Stimulated activated naive B cell treated with anti-CD40 and anti-IgM and Interleukin-4, amounts not matched to agents 10 μg/mL and 1 μg/mL and 100 μg/mL, for 72 hours (primary cell): ENCODE measurements at places on chromosomes 4 and X.
A peak's percentile ranks its signal among the peaks of the same experiment; 100 is the strongest.

- no peak for DNase-seq
Observed at GRCh38 chrX:109384699-109385098, 97.2 kb downstream of the GUCY2F start.

GRCh38 chrX:106899276-106899675 lies 3.9 kb downstream of the RIPPLY1 start:
- no peak for DNase-seq

DNA sequence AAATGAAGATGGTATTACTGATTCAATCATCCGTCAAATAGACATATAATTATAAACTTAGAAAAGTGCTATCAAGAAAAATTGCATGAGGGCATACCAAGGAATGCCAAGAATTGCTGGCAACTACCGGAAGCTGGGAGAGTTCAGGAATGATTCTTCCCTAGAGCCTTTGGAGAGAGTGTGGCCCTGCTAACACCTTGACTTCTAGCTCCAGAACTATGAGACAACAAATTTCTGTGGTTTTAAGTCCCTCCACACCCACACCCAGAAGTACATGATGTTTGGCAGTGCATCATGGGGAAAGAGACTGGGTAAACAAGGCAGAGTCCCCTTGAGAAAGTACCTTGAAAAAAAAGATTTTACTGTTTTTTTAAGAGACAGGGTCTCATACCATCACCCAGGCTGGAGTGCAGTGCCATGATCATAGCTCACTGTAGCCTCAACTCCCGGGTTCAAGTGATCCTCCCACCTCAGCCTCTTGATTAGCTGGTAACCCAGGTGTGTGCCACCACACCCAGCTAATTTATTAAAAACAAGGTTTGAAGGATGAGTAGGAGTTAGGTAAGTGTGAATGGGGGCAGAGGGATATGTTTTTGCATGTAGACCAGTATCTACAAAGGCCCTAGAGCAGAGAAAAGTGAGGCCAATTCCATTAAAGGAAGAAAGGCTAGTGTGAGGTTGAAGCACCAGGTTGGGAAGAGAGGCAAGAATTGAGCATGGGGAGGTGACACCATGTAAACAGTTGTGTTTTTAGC lies 53.1 kb downstream of the GSX2 start:
- no peak for DNase-seq

GRCh38 chr4:80154545-80154933 lies 42.8 kb upstream of the PRDM8 start:
- DNase-seq = no peak

- no peak for DNase-seq
Observed at GRCh38 chr4:109411964-109412363, 21.7 kb upstream of the SEC24B start.

GRCh38 chrX:21638311-21638710 lies 19.8 kb downstream of the KLHL34 start:
- DNase-seq = no peak

GRCh38 chr4:46839128-46839527 lies 69.9 kb downstream of the COX7B2 start:
- DNase-seq = no peak

DNA sequence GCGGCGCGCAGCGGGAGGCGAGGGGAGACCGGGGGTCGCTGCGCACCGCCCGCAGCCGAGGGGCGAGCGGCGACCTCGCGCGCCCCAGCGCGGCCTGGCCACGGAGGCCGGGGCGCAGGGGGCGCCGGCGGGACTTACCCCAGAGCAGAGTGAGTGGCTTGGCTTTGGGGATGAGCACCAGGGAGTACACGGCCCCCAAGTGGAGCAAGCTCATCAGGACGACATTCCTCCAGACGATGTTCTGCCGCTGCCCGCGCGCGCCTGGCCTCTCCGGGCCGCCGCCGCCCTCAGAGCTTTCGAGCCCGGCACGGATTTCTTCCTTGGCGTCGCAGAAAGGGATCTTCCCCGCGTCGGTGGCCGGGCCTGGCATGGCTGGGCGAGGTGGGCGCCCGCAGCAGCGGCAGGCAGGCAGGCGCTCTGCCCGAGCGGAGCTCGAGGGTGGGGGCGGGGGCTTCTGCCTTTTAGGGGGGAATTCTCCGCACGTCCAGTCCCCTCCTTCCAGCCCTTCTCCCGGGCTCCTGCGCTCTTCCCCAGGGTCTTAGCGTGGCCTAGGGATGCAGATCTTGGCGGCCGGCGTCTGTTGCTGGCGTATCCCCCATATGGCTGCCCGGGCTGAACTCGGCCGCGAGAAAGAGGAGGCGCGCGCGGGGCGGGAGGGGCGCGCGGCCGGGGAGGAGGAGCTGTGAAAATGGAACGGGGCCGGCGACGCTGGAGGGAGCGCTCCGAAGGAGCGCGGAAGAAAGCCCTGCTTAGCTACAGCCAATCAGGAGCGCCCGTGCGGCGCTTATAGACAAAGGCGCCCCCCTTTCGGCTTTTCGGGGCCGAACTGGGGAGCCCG lies at the start of gene SCD5:
SCD5 (minus strand) TSS at position 629 of the 838 bp plus-strand sequence; CDS start at position 370, 259 bp downstream.
- DNase-seq = peak; percentile 7

GRCh38 chrX:140501321-140501720 lies 3.5 kb downstream of the SOX3 start:
- no peak for DNase-seq

DNA sequence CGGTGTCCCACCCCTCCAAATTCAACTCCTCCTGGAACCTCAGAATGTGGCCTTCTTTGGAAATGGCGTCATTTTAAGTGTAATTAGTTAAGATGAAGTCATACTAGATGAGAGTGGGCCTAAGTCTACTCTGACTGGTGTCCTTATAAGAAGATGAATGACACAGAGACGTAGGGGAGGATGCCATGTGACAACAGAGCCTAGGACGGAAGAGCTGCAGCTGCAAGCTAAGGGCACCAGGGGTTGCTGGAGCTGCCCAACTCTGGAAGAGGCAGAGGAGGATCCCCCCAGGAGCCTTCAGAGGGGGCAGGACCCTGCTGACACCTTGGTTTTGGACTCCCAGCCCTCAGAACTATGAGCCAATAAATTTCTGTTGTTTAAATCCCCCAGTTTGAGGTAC lies 115.1 kb downstream of the STK32B start:
- DNase-seq = no peak

DNA sequence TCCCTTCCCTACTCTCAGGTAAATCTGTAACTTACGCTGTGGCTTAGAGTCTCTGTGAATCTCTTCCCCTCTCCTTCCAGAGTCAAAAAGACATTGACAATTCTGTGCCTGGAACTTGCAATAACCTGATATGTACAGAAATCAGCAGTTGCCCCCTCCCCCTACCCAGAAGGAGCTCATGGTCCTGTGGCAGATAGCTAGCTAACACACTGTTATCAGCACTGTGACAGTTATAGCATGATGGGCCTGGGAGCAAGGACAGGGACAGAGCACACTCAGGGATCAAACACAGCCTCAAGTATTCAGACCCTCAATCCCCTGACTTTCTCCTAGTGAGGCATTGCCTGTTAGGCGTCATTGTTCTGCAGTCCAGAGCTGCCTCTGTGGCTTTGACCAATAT lies 18.7 kb upstream of the MAGEA10 start:
- no peak for DNase-seq

GRCh38 chrX:114047558-114047957 lies 536.3 kb upstream of the HTR2C start:
- no peak for DNase-seq

- no peak for DNase-seq
Observed at GRCh38 chr4:98098764-98099163, 44.5 kb downstream of the STPG2 start.

- no peak for DNase-seq
Observed at GRCh38 chr4:173807347-173807746, 277.3 kb upstream of the HAND2 start.

DNA sequence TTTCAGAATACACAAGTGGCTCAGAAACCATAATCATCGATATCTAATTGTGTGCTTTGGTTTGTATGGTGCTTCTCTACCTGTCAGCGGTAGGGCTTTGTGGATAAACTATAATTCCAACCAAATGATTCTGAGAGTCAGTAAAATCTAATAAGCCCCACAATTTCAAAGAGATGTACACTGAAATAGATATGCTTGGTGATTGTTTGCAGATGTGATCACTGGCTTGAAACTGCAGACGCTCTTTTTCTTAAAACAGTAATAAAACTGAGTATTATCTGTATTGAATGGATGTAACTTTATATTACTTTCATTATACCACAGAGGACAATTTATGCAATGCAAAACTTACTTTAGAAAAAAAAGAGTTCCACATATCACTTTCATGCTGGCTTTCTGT lies 198.8 kb upstream of the ANXA10 start:
- no peak for DNase-seq

GRCh38 chr4:2714061-2714770 lies 41.9 kb downstream of the TNIP2 start:
- no peak for DNase-seq

- DNase-seq = no peak
Observed at GRCh38 chrX:24879679-24880078, 136.1 kb downstream of the ARX start.

DNA sequence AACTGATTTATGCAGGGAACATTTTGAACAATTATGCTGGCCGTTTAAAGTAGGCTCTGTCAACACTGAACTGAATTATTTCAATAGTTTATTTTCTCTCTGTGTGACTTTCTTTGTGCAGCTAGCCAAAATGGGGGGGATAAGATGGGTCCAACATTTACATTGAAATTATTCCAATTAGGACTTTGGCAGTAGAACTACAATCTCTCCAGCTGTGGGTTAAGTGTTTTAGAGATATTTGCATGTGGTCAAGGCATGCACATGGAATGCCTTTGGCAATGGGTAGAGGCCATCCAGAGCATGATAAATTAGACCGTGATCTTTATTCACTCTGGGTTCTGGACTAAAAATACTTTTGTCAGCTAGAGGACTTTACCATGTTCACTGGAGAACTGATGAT lies 107.9 kb upstream of the ELOVL6 start:
- DNase-seq = no peak

DNA sequence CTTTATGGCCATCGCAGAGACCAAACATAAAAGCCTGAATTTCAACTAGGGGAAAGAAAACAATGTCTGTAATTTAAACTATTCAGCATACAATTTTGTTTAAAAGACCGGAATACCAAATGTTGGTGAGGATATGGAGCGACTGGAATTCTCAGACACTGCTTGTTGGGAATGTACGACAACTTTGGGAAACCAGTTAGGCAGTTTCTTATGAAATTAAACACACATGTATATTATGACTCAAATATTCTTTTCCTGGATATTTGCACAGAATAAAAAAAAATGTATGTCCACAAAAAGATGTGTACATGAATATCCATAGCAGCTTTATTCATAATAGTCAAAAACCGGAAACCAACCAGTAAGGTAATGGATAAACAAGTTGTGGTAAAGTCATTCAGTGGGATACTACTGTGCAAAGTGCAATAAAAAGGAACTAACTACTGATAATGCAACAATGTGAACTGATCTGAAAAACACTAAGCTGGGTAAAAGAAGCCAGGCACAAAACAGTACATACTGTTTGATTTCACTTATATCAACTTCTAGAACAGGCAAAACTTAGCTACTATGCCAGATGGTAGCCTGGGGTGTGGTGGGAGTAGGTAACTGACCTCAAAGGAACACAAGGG lies 152.7 kb upstream of the FTHL17 start:
- DNase-seq = no peak

DNA sequence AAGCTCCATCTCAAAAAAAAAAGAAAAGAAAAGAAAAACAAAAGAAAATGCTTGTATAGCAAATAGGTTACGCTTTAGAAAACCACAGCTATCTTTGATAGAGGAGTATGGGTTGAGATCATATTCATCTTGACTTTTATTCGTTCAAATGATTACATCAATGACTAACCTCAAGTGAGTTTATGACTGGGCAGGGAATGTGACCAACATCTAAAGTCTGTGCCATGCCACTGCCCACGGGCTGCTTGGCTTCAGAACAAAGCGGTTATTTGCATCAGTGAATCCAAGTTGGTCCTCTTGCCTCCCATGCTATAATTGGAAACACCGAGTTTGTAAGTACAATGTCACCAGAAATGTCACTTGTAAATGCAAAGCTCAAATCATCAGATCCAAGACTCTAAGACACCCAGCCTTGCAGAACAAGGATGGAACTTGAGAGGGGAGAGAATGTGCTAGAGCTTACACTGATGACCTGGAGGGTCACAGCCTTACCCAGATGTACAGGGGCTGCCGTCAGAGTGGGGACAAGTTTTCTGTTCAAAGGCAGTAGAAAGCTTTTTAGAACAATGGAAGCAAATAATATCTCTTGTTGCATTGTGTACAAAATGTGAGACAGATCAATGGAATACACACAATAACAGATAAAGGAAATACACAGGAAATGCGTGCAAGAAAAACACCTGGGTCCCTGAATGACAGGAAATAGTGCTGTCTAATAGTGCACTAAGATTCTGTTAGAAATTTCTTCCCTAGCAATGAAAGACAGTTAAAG lies 8.4 kb upstream of the OPN1LW start:
- peak; percentile 6 for DNase-seq

DNA sequence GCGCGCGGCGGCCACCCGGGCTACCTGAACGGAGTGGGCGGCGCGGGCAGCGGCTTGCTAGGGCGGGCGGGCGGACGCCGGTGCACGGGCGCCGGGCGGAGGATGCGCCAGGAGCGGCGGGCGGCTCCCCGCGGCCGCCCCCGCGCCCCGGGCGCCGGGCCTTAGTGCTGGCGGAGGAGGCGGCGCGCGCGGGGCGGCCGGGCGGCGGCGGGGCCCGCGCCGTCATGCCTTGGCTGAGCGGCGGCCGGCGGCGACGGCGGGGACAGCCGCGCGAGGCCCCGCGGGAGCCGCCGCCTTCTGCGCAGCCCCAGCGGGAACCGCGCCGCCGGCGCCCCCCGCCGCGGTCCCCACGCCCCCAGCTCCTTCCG lies 48.2 kb downstream of the CLDN34 start:
- no peak for DNase-seq

DNA sequence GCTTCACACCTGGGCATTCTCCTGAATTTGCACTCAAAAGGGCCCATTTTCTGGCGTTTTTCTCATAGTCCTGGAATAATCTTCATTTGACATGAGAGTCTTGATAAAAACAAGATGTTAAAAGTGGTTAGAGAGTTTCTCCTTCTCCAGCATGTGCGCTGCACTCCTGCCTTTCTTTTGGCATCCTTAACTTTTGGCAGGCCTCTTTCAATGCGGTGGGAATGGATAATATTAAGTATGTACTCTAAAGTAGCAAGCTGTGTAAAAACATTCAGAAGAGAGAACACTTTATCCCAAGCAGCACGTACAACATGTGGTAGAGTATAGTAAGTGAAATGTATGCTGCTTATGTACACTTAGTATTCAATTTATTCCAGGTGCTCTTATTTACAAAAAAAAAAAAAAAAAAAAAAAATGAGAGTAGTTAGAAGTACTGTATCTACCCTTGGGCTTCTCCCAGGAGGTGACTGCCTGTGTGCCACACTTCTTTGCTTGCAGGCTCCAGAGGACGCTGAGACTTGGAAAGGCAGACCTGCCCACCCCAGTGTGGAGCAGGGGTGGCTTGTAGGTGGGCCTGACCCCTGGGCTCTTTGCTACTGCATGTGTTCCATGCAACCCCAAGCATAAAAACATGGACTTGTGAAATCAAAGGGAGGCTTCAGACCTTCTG lies 3.9 kb downstream of the FGF2 start:
- no peak for DNase-seq
